ENCODE measurements at places on chromosomes 16 and 17.

DNA sequence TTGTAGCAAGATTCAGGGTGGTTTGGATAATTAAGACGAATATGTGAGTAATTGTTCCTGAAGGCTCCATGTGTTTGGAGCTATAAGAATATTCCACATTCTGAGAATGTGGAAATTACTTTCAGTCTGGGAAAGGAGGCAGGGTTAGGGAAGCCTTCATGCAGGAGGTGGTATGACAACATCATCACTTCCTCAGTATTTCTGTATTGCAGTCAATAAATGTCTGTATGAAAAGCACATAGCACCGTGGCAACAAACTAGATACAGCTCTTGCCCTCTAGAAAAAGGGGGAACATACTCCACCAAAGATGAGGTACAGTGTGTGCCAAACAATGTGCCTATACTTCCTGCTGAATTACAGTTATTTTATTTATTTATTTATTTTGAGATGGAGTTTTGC is 26.1 kb upstream of the DHRS7B start:
- DNase-seq = no peak

- DNase-seq = no peak
Observed at GRCh38 chr16:2749936-2750335, 2.5 kb upstream of the SRRM2 start.

- no peak for DNase-seq
Observed at GRCh38 chr16:3243882-3244281, 8.9 kb upstream of the ZNF200 start.

DNA sequence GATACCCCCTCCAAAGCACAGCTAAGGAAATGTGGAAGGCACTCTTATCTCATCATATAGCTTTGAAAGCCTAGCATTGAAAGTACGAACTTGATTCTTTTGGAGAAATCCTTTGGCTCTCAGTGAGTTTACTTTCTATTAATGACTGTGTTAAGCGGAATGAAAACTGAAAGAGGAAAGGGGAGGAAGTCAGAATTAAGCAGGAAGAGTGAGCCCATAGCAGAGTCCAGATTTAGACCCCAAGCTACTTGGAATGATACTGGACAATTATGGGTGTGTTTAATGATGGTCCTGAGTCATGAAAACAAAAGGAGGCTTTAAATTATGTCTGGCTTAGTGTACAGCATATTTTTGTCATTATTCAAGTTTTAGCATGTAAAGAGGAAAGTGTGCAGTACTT is 42.2 kb downstream of the TENT4B start:
- no peak for DNase-seq

GRCh38 chr17:796609-797008 is 14.5 kb downstream of the MRM3 start:
- DNase-seq = no peak

DNA sequence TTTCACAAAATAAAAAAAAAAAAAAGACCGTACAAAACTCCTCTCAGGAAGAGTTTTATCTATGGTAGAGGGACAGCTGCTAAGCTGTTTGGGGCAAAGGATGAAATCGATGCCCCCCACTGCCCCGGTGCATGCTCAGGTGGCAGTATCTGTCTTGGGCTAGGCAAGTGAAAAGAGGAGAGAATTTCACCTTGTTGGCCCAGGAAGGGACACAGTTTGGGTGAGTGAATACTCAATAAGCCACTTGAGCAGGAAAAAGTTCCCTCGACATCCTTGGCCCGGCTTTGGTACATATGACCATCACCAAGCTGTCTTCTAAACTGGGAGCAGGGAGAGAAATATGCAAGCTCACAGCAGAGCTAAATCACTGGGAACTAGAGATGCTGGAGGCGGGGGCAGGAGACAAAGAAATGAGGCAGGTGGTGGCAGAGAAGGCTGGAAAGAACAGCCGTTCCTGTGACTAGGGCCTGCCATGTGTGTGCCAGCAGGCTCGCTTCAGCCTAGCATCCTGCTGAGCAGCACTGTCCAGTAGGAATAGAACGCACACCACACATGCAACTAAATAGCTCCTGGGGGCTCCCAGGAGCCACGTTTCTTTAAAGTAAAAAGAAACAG is 8.2 kb upstream of the EIF1 start:
- DNase-seq = no peak

Data from stimulated activated CD8-positive, alpha-beta memory T cell treated with anti-CD3 and anti-CD28 coated beads, Interleukin-15, amount 100 ng/mL, for 24 hours (primary cell).